ENCODE measurements at places on chromosomes 3 and 15.

- DNase-seq, result no peak
Measured at GRCh38 chr15:39778021-39778420, 4.6 kb downstream of the FSIP1 start.

GRCh38 chr3:84487296-84487695, 471.5 kb upstream of the CADM2 start:
- DNase-seq, result no peak

DNA sequence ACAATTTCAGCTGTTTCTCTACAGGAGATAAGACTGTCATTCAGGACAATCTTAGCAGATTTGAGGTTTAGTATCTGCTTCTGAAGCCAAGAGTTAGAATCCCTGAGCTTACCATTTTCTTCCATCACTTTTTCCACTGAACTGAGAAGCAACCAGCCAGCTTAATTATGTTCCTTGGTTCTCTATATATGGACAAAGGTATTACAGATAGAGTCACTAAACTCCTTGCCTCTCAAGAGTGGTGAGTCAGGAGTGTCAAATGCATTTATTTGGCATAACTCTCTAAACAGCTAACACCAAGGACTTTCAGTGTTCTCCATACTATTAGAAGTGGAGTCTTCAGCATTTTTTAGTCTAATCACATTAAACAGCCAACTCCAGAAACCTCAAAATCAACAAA, 239.3 kb downstream of the ALCAM start:
- no peak for DNase-seq

- DNase-seq, result no peak
Measured at GRCh38 chr3:113684271-113684819, 12.1 kb downstream of the USF3 start.

DNA sequence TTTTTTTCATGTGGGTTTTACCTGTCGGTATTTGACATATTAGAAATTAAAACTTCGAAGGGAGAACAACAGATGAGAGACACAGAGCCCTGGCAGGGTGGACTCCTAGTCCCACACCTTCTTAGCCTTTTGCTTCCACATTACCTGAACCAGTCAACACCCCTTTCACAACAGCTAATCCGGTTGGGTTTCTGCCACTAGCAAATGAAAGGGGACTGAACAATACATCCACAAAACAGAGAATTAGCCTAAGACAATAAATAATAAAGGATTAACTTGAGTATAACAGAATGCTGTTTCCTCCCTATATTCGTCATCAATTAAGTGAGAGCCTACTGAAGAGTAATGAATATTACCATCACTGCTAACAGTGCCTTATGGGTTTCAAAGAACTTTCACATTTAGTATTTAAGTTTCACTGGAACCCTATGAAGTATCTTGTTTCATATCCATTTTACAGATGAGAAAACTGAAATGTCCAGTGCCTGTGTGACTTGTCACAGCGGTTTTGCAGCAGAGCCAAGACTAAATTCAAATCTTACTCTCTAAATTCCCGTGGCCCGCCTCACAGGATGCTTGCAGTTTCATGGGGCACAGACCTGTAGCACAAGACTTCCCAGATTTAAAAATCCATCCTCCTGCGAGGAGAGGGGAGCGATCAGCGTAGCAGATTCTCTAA, 1.0 kb upstream of the RAB8B start:
- no peak for DNase-seq

All from RCC 7860 (cell line).